ENCODE measurements at places on chromosomes 7 and 10. TPM values are rescaled to one million over a fixed set of nuclear protein-coding genes. Genes with fewer than 3 reads are reported as not detected.

ZNF277 gene
- total RNA-seq = 29.4 TPM

WEE2 gene
- total RNA-seq = not detected

XRCC2 gene
- total RNA-seq = 0.69 TPM

KAZALD1 gene
- 3.8 TPM for total RNA-seq

H2BK1 gene
- not detected for total RNA-seq

ERV3-1 gene
- 38.7 TPM for total RNA-seq

OR2A1 gene
- total RNA-seq = not detected

PDK4 gene
- 64.2 TPM for total RNA-seq

PNLIPRP2 gene
- 1.2 TPM for total RNA-seq

FAM24B gene
- 4.9 TPM for total RNA-seq

GNGT1 gene
- not detected for total RNA-seq

STEAP1 gene
- total RNA-seq = 13.1 TPM

TRPV6 gene
- 47.3 TPM for total RNA-seq

DENND2A gene
- 14.0 TPM for total RNA-seq

WNT2 gene
- not detected for total RNA-seq

CPA2 gene
- total RNA-seq = 3.3 TPM

GPR158 gene
- 0.09 TPM for total RNA-seq

STEAP4 gene
- total RNA-seq = 9.8 TPM

TES gene
- 96.7 TPM for total RNA-seq

PDGFA gene
- total RNA-seq = 51.2 TPM

PON3 gene
- total RNA-seq = 14.0 TPM

WNT8B gene
- not detected for total RNA-seq

CYP3A7 gene
- total RNA-seq = 92.6 TPM

BCL7B gene
- 57.7 TPM for total RNA-seq

ACTR3C gene
- total RNA-seq = 22.4 TPM

GRID1 gene
- 6.3 TPM for total RNA-seq

NPC1L1 gene
- total RNA-seq = 61.3 TPM
